ENCODE measurements at places on chromosomes 11 and 22. TPM values are rescaled to one million over a fixed set of nuclear protein-coding genes. Genes with fewer than 3 reads are reported as not detected.

MS4A8 gene
- not detected for total RNA-seq

MRPL17 gene
- 97.8 TPM for total RNA-seq

GPR83 gene
- total RNA-seq, result 0.12 TPM

DNAJB7 gene
- total RNA-seq, result not detected

CEND1 gene
- 1.1 TPM for total RNA-seq

SOX6 gene
- 14.3 TPM for total RNA-seq

CRYBB1 gene
- 1.7 TPM for total RNA-seq

TSPAN18 gene
- total RNA-seq, result 79.3 TPM

MMP8 gene
- 0.35 TPM for total RNA-seq

RAG1 gene
- total RNA-seq, result 0.41 TPM

INPP5J gene
- 26.3 TPM for total RNA-seq

TUB gene
- 22.9 TPM for total RNA-seq

SSH3 gene
- 23.6 TPM for total RNA-seq

AMOTL1 gene
- total RNA-seq, result 59.5 TPM

FAM227A gene
- total RNA-seq, result 1.1 TPM

CASP1 gene
- total RNA-seq, result 8.8 TPM

ADM2 gene
- not detected for total RNA-seq

ZNF70 gene
- 5.0 TPM for total RNA-seq

RFPL3 gene
- not detected for total RNA-seq

RAB38 gene
- total RNA-seq, result 1.4 TPM

C11orf97 gene
- not detected for total RNA-seq

APOBEC3G gene
- total RNA-seq, result 3.2 TPM

ISX gene
- total RNA-seq, result not detected

THY1 gene
- 2.0 TPM for total RNA-seq

A4GALT gene
- 40.8 TPM for total RNA-seq

WBP2NL gene
- 0.22 TPM for total RNA-seq

GTSE1 gene
- 0.16 TPM for total RNA-seq

DKK3 gene
- 2,934 TPM for total RNA-seq

FOSL1 gene
- 6.8 TPM for total RNA-seq

LRRC75B gene
- 7.5 TPM for total RNA-seq

TRIM48 gene
- total RNA-seq, result not detected

MUC15 gene
- not detected for total RNA-seq

ALDH3B1 gene
- 10.5 TPM for total RNA-seq
